CD4-positive, alpha-beta T cell treated with Interleukin-10 for 1 hour (primary cell): ENCODE measurements at places on chromosomes 7 and 10.

DNA sequence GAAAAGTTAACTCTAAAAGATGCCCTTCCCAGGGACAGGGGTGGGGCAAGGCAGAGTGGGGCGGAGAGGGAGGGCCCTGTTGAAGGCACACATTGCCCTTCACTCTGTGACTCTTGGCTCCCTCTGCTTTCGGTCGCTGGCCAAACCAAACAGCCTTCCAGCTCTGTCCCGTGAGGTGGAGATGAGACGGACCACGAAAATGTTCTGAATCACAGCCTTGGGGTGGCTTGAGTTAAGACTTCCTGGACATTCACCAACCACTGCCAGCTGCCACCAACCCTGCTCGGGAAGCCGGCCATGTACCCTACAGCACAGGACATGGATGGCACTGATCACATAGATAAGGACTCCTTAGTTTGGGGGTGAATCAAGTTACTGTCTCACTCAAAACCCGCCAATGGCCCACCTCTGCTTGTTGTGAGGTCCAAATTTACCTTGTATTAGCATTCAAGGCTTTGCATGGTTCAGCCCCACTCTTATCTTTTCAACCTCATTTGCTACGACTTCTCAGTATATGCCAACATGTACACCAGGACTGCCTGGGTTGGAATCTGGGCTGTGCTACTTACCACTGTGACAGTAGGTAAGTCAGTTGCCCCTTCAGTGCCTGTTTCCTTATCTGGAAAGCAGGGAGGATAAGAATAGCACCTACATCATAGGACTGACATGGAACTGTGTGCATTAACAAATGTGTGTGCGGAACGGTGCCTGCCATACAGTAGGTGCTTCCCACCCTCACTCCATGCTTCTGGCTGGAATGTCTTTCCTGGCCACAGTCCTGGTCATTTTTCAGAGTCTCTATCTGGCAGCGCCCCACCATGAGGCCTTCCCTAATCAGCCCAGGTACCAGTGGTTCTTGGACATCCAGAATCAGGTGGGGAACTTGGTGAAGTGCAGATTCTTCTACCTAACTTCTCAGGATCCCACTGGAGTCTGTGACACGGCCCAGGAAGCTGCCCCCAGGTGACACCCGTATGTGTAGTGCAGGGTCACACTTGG, 28.0 kb downstream of the ITPRIP start:
- DNase-seq = no peak

DNA sequence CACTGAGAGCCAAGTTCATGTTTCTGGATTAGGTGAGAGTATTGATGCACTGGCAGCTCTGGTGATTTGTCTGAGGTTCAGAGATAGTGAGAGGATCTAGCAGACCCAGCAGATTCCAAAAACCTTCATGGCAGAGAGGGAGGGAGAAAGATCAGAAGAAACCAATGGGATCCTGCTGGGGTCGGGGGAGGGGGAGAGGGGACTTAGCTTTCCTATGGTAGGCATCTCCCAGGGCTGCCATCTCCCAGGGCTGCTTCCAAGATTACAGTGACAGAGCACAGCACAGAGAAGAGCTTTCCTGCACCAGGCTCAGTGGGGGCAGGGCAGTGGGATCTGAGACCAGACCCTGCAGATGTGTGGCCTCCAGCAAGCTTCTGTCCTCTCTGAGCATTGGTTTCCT, 76.8 kb upstream of the GDF10 start:
- DNase-seq = no peak

DNA sequence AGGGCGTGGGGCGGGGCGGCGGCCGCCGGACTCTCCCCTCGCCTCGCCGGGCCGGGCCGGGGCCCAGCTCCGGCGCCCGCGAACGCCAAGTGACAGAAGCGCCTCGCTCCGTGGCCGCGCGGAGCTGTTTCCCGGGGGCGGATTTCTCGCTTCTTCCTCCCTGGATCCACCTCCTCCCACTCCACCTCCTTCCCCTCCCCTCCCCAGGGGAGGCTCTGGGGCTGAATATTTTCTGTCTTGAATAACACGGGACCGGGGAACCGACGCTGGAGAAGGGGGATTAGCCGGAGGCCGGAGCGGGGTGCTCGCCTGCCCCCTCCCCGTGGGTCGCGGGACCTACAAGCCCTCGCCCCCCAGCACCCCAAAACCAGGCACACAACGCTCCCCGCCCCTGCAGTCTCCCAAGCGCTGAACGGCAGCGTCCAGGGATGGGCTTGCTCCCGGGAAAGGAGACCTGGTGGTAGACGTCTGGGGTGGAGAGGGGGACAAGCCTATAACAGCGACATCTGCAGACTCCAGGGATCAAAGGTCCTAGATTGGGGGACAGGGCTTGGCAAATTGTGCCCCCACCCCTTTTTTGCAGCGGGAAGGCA, at the start of gene ARHGAP21:
Gene ARHGAP21, minus strand, starts transcription at position 100 of the 593 bp plus-strand sequence. CDS start 1,988 bp downstream, outside the sequence.
- peak; percentile 28 for DNase-seq

- no peak for DNase-seq
These were observed 105.4 kb downstream of the GRM3 start for GRCh38 chr7:86748843-86749719.

DNA sequence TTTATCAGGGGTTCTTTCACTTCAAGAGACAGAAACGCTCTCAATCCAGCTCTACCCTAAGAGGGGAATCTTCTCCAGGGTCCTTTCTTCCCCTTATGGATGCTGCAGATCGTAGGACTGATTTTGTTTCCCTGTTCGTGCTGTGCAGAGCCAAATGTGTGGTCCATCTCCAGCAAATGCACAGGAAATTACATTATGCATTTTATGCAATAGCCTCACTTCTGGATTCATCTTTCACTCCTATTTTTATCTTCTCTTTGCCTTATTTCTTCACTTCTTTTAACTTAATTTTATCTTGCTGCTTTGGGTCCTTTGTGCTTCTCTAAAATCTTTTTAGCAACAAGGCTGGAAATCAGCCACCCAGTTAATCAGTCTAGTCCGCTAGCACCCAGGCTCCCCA, 184.5 kb upstream of the INHBA start:
- DNase-seq = no peak

DNA sequence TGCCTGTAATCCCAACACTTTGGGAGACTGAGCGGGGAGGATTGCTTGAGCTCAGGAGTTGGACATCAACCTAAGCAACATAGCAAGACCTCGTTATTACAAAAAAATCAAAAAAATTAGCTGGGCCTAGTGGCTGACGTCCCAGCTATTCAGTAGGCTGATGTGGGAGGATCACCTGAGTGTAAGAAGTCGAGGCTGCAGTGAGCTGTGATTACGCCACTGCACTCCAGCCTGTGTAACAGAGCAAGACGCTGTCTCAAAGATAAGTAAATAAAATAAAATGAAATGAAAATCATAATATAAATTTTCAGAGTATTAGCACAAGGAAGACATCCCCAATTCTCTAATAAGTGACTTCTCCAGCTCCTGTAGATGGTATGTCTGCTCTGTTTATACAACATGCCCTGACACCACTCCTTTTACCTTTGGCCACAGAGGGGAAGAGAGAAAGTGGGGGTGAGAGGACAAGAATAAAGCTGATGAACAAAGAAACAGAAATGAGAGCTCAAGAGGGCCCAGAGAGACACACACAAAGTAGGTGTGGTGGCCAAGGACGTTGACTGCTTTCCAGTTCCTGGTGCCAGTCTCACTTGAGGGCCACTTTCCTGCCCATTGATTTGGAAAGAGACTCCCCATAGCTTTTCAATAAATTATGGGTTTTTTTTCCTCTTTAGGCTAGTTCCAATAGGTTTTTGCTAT, 62.9 kb downstream of the PTTG1IP2 start:
- no peak for DNase-seq

GRCh38 chr10:118955951-118956801, 73.3 kb upstream of the NANOS1 start:
- DNase-seq = no peak

DNA sequence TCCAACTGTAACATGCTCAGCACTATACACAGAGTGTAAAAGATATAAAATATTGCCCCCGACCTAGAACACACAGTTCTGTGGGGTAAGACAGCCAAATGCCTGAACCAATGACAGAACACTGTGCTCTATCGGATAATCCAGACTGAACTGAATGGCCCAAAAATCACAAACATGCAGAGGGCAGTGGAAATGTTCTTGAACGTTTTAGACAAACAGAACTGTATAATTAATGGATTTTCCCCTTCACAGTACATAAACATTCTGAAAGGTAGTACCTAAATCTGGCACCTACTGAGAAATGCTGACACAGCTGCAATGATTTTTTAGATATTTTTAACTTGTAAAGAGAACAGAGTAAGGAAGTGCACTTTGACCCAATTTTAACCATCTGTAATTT, 33.4 kb downstream of the PARD3 start:
- no peak for DNase-seq

GRCh38 chr10:75110006-75110632, 1.3 kb upstream of the SAMD8 start:
- DNase-seq = no peak

- no peak for DNase-seq
These were observed 15.7 kb upstream of the FAM204A start for GRCh38 chr10:118357841-118358240.

DNA sequence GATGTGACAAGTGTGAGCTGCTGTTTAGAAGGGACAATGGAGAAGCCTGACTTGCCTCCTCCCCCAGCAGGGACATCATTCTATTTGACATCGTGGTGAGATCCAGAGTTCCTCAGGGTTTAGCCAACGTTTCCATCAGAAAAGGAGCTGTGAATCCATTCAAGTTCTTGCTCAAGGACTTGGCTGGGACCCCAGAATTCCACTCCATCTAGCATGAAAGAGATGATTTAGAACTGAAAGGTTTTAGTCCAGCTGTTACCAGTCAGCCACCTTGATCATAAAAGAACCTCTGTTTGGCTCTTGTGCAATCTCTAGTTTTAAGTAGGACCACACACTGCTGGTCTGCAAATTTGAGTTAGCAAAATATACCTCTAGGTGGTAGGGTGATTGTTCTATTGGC, 337.6 kb downstream of the FRMD4A start:
- DNase-seq = no peak

DNA sequence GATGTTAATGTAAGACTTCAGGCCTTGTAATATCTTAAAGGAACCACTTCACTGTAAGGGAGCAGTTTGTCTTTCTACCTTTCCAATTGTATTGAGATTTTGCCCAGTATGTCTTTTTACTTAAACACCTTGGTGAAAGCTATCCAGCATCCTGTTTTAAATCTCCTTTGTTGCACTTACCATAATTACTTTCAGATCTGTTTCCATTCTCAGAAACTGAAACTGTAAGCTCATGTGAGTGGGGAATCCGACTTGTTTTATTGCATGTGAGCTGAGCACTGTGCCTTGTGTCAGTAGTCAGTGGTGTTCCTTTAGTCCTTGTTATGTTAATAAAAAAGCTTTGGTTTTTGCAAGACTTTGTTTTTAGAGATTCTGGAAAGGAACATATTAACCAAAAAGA, 42.2 kb downstream of the BMPR1A start:
- peak; percentile 1 for DNase-seq

- no peak for DNase-seq
These were observed 149.0 kb upstream of the CDCA7L start for GRCh38 chr7:22094413-22095342.

- no peak for DNase-seq
These were observed 216.3 kb downstream of the SDK1 start for GRCh38 chr7:3517344-3517743.

DNA sequence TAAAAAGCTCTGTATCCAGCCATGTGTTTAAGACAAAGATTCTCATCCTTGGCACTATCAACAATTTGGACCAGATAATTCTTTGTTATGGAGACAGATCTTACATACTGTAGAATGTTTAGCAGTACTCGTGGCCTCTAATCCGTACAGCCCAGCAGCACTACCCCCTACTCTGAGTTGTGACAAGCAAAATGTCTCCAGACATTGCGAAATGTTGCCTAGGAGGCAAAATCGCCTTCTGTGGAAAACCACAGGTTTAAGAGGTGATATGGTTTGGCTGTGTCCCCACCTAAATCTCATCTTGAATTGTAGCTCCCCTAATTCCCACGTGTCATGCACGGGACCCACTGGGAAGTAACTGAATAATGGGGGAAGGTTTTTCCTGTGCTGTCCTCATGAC, 186.7 kb downstream of the CHCHD3 start:
- DNase-seq = no peak

DNA sequence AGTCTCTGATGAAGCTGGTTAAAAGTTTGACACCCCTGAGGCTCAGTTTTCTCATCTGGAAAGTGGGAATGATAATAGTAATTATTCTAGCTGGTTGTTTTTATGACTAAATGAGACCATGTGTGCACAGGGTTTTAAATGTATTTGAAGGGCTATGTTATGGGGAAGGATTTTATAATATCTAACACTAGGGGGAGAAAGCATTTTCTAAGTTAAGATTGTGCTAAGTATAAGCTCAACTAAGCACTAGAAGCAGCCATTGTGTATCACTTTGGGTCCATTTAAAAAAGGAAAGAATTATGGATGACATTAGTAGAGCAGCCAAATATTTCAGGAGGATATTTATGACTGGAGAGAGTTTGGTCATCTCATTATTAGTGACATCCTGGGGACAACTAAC, 49.5 kb upstream of the CREB5 start:
- DNase-seq = no peak

GRCh38 chr10:36089790-36090440, 447.8 kb upstream of the FZD8 start:
- DNase-seq = no peak

GRCh38 chr7:19020711-19021110, 96.7 kb downstream of the TWIST1 start:
- DNase-seq = no peak

- no peak for DNase-seq
These were observed 123.4 kb downstream of the ATE1 start for GRCh38 chr10:121804460-121804859.

- no peak for DNase-seq
These were observed at the start of gene MACROH2A2 for GRCh38 chr10:70052462-70053217. TSS of gene MACROH2A2 (plus strand) at chr10:70052846. CDS start at chr10:70075659, 22,813 bp downstream.

- no peak for DNase-seq
These were observed 98.5 kb downstream of the MCU start for GRCh38 chr10:72790216-72790990.

- DNase-seq = no peak
These were observed 39.5 kb upstream of the DPYSL4 start for GRCh38 chr10:132146941-132147915.

GRCh38 chr10:1638889-1639419, 98.4 kb downstream of the ADARB2 start:
- no peak for DNase-seq

DNA sequence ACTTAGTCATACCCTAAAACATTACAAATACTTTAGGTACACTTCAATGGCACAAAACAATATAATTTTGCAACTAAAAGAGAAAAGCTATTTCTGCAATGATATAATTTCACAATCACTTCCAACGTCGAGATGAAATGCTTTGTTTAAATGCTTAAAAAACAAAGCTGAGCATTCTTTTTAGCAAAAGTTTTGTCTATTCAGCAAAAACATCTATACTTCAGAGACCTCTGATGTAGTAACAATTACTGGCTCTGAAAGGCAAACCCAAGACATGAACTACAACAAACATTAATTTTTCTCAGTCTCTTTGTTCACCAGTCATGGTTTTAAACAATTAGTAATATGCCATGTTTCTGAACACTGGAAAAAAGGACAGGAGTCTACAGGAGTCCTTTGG, 16.4 kb downstream of the OAT start:
- DNase-seq = no peak

DNA sequence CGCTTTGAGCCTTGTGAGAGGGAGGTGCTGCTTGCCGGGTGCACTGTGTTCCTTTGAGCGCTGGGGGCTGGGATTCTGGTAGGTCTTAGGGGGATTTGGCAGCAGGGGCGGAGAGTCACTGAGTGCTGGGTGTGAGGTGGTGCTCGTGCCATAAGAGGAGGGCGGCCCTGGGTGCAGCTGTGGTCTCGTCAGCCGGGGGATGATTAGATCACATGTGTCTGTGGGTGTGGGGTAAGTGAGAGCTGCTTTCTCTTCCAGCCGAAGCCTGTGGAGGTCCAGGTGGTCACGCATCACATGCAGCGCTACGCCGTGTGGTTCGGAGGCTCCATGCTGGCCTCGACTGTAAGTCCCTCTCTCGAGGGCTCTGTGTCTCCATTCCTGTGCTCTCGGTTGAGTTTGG, 93.7 kb downstream of the ACTR3B start:
- no peak for DNase-seq
